RPMI7951 (cell line): ENCODE measurements at places on chromosomes 5 and 9. TPM values are rescaled to one million over a fixed set of nuclear protein-coding genes. Genes with fewer than 3 reads are reported as not detected.

DNA sequence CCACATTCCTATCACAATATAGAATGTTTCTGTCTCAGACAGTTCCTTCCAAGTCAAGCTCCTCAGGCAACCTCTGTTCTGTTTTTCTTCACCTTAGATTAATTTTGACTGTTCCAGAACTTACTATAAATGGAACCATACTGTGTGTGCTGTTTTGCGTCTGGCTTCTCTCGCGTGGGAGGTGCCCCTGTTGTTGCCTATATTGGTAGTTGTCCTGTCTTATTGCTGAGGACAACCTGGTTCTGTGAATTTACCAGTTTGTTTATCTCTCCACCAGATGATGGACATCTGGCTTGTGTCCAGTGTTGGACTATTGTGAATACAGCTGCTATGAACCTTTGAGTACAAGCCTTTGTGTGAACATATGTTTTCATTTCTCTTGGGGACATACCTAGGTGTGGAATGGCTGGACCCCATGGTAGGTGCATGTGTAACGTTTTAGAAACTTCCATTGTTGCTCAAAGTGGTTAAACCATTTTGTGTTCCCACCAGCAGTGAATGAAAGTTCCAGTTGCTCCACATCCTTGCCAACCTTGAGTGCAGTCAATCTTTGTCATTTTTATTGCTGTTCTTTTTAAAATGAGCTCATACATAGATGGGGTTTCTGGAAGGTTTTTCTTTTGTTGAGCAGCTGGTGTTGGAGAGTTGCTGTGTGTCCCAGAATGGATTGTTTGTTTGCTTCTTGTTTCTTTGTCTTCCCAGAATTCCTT, 18.1 kb downstream of the HMCN2 start:
- no peak for DNase-seq

DNA sequence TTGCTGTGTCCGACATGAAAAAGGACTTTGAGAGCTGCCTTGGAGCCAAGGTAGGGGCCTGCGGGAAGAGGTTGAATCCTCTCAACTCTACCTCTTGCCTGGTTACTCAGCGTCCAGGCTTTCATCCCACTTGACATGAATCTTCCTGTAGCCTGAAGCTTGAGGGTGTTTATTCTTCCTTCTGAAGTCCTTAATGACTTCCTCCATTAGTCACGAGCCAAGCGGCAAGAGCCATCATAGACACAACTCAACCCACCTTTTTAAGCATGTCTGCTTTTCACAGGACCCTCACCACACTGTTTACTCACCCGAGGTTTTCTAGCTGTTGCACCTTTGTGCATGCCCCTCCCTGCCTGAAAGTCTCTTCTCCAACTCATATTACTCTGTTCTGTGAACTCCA, 40.2 kb downstream of the ACO1 start:
- peak; percentile 57 for DNase-seq

DNA sequence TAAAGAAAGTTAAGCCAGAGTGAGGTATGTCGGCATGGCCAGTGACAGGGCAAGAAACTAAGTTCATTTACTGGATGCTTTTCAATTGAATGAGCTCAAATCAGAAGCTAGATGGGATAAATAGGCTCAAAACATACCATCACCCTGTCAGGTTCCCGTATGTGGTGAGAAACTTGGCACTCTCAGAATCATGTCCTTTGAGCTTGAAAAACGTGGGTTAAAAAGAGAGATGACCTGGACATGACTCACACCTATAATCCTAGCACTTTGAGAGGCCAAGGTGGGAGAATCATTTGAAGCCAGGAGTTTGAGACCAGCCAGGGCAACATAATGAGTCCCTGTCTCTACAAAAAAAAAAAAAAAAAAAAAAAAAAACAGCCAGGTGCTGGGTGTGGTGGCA, 121.7 kb upstream of the RGMB start:
- no peak for DNase-seq

DNA sequence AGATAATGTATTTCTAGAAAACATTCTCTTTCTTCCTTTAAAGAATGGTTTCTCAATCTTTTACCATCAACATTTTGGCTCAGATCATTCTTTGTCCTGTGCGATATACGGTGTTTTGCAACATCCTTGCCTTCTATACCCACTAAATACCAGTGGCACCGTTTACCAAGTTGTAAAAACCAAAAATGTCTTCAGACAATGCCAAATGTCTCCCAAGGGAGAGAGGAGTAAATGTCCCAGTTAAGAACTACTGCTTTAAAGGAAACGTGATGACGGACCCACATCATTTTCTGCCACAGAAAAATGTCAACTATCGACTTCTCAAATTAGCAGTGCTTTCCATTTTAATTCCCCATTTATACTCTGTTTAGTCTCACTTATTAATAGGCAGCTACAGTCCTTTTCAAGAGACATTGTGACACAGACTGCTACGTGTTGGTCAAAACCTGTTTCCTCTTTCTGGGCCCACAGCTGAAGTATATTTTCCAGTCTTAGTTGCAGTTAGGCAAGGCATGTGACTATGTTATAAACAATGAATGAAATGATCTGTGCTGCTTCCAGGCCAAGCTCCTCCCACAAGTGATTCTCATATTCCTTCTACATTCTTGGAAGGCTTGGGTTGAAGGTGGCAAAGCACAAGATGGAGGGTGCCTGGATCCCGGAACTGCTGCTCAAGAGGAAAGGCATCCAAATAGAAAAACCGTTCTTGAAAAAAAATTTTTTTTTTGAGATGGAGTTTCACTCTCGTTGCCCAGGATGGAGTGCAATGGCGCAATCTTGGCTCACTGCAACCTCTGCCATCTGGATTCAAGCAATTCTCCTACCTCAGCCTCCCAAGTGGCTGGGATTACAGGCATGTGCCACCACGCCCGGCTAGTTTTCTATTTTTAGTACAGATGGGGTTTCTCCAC, 8.8 kb downstream of the PRXL2C start:
- DNase-seq, result peak; percentile 72

DNA sequence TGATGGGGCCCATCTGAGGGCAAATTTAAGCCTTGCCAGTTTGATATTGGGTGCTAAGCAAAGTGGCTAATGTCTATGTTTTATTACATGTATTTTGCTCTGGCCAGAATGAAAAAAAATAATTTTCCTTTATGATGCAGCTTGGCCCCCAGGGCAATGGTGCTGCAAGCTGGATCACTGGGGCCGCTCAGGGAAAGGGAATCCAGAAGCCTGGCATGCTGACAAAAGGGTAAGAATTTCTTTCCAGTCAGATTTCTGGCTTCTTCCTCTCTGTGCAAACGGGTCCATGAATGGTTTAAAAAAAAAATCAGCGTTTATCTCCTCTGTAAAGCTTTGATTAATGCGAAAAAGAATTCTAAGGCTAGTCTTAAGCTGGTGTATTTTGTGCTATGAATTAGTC, 138.4 kb downstream of the MAPKAP1 start:
- DNase-seq, result peak; percentile 48

DNA sequence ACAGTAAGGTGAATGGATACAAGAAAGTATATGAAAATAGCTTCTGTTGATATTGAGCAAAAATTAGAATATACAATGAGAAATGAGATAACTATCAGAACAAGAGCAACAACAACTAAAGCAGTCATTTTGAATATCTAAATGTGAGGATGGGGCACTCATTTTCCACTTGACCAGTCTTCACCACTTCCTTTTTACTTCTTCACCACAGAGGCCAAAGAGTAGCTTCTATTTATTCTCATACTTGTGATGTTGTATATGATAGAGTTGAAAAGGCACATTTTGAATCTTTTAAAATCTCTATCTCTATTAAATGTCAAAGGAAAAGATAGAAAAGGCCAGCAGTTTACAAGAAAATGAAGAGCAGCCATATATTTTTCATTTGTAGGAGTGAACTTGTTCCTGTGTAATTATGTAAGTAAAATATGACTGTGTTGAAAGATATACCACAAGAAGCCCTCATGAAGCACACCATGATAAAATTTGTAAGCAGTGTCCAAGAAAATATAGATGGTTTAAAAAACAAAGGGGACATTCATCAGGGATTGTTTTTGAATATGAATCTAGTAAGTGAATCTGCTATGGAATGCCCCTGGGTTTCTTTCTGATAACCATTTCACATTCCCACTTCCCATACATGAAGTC, 39.2 kb downstream of the ADAMTS19 start:
- DNase-seq, result no peak

DNA sequence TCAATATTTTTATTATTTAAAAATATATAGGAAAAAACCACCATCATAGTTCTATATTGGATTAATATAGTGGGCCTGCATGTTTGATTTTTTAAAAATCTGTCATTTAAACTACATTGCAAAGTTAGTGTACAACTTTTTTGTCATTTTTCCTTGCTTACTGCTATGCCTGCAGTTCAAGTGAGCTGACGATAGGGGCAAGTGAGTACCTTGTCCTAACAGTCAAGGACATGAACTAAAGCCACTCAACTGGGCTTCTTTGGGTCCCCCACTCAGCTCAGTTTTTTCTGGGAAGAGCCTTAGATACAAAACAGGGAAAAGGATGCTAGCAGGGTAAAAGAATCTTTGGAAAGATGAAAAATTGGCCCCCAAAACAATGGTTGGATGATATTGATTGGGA, 269.9 kb downstream of the MAN2A1 start:
- no peak for DNase-seq

- no peak for DNase-seq
These were observed 113.6 kb downstream of the STK32A start for GRCh38 chr5:147348451-147348850.

- peak; percentile 58 for DNase-seq
These were observed 41.2 kb upstream of the VCAN start for GRCh38 chr5:83430130-83431010.

- no peak for DNase-seq
These were observed 574.7 kb downstream of the TLE4 start for GRCh38 chr9:80146466-80146865.

GRCh38 chr5:92850886-92851285, 730.1 kb downstream of the NR2F1-AS1 start:
- no peak for DNase-seq

- no peak for DNase-seq
These were observed 984.4 kb upstream of the DMAC1 start for GRCh38 chr9:8783941-8784340.

DNA sequence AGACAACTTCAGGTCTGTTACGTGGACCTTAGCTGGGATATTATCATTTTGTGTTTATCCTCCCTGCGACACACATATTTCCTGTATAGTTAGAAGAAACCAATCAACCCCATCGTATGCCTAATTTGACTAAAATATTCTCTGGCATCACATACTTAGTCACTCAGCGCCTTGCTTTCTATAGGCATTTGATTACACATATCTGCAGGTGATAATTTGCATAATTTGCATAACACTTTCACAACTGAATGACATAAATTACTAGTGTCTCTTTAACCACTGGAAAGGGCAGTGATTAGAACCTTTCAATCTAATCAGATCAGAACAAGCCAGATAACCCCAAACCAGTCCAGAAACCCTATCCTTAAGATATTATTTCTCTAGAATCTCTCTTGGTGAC, 390.2 kb downstream of the TLR4 start:
- DNase-seq, result no peak

DNA sequence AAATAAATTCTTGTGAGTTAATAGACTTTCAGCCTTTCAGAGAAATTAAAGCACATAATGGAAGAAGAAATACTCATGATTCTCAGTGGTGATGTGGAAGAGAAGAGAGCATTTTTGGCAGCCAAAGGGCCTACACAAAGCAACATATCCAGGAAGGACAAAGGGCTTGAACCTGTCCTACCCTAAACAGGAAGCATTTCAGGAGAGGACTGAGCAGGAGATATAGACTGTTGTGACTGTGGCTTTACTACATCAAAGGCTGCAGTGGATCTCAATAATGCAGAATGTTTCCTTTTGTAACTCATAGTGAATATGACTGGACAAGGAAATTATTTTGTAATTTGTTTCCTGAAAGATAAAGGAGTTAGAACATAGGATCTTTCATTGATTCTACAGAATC, 1.3 kb upstream of the PARP8 start:
- DNase-seq, result no peak

DNA sequence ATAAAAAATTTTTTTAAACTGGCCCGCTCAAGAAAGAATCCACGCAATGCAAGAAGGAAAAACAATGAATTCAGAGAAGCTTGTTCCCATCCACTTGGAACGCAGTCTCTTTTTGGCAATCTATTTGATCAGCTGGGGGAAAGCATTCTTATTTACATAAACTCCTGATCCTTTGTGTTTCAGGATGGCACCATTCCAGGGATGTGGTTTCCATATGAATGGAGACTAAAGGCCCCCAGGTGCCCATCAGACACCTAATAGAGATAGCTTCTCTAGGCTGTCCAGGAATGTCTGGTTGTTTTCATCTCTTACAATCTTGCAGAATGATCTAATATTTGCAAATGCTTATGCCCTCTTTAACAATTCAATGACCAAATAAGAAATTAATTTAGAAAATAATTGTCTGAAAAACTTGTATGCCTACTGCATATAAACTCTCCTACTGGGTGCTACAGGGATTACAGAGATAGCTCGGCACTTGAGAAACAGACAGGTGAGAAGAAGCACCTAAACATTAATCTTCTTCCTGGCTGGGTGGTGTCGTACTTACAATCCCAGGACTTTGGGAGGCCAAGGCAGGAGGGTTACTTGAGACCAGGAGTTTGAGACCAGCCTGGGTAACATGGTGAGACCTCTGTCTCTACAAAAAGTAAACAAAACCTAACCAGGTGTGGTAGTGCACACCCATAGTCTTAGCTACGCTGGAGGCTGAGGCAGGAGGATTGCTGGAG, 3.0 kb upstream of the RASGRF2 start:
- DNase-seq, result no peak

GRCh38 chr9:127912296-127912695, 4.5 kb downstream of the ST6GALNAC4 start:
- no peak for DNase-seq

DNA sequence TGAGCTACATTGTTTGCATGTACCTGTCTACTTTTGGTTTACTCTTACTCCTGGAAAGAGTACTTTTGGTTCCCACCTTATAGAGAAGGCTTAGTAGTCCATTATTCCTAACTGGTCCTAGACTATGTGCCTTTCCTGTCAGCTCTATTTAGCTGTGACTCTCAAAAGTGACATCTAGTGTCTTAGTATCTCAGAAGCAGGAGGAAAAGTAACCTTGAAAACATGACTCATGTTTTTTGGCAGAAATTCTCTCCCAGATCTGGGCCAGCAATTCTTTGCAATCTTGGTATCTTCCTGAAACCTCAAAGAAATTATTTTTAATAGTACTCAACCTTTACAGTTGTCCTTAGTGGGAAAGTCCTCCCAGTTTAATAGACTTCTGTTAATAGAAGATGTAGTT, 691.7 kb upstream of the SEMA6A start:
- no peak for DNase-seq

DNA sequence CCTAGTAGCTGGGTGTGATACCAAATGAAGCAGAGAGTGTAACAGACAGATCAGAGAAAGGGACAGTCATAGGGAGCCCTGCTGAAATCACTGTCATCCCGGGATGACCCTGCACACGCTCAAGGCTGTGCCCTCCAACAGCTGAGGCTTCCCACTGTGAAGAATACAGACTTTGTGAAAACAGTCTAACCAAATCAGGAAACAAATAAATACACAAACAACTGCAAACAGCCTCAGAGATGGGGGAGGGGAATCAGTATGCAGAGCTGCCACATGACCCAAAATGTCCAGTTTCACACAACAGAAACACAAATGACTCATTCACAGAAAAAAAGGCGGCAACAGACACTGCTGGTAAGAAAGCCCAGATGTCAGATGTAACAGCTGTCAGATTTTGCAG, 101.9 kb downstream of the ADAMTS2 start:
- peak; percentile 35 for DNase-seq

GRCh38 chr5:2806176-2806575, 54.7 kb upstream of the IRX2 start:
- no peak for DNase-seq

Gene NUTM2G
- not detected in 2 replicates for total RNA-seq

Gene TMEM174
- not detected in 2 replicates for total RNA-seq

Gene TNFSF8
- not detected in 2 replicates for total RNA-seq

Gene FAM13B
- 6.2 and 6.4 TPM in 2 replicates for total RNA-seq

Gene FGF1
- 11.5 and 13.1 TPM in 2 replicates for total RNA-seq

Gene LCN9
- total RNA-seq, result not detected in 2 replicates

Gene NIPBL
- 10.1 and 21.5 TPM in 2 replicates for total RNA-seq
